CD4-positive, alpha-beta T cell treated with Interleukin-21 for 1 hour (primary cell): ENCODE measurements at places on chromosomes 3 and 15.

- no peak for DNase-seq
Measured at GRCh38 chr3:181578743-181579142, 133.0 kb upstream of the SOX2 start.

- no peak for DNase-seq
Measured at GRCh38 chr3:12451960-12452359, 32.3 kb upstream of the TSEN2 start.

DNA sequence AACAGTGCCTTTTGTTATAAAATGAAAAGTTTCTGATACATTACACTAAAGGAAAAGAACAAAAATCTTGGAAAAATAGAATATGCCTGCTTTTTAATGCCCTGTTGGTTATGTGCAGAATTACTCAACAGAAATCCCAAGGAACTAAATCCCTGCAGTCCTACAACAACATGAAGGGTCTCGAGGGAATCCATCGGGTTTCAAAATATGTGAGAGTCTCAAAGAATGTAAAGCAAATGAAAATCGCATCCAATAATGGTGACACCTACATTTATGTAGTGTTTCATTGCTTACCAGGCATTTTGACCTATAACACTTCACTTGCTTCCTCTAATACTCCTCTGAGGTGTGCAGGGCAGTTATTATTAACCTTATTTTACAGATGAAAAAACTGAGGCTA, 411.3 kb downstream of the FOXP1 start:
- DNase-seq, result no peak

DNA sequence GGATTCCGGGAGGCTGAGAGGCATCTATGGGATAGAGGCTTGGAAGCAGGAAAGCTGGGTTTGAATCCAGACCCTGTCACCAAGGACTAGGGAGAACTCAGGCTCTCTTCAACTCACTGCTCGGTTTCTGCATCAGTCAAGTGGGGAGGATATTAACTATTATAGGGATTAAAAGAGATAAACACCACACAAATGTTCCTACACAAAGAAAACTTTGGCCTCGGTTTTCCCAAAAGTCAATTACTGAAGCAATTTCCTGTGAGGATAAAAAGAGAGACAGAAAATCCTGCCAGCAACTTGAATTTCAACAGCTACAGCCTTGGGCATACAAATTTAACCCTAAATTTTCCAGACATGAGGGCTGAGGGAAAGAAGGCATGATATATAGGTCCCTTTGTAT, 36.0 kb downstream of the ITGB5 start:
- DNase-seq, result no peak

- no peak for DNase-seq
Measured at GRCh38 chr3:113086560-113087461, 96.0 kb downstream of the GTPBP8 start.

DNA sequence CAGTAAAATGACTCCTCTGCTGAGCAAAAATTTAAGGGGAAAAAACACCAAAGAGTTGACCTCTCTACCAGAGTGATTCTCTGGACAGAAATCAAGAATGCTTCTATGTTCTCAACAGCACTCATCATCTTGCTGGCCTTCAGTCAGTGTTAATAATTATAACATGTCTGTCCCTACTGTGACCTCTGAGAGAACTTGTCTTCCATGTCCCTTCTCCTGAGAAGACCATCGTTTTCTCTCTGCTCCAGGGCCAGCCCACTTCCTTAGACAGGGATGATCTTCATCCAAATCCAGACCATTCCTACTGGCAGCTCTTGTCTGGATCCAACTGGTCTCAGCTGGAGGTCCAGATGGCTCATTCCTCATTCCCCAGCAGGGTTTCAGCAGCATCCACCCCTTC, 139.0 kb upstream of the NECTIN3 start:
- DNase-seq, result no peak

DNA sequence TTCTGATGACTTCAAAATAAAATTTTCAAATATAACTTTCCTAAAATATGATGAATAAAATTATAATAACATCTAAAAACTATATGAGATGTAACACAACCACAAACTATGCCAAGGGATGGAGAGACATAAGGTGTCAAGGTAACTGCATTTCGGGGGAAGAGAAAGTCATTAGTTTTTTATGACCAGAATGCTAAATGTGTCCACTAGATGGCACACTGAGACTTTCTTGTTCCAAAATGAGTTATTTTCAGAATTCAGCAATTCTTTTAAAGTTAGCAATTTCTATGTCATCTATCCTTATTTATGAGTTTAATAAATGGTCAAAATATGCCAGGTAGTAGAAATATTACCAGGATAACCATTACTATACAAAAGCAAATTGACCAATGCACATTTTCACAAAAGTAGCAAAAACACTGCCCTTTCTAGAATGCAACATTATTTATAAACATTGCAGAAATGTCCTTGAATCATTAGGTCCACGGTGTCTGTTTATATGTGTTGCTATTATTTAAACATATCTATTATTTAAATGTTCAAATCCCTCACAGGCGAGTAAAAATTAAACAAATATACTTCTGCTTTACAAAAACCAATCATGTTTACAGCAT, 374.2 kb downstream of the PLCL2 start:
- peak; percentile 52 for DNase-seq

DNA sequence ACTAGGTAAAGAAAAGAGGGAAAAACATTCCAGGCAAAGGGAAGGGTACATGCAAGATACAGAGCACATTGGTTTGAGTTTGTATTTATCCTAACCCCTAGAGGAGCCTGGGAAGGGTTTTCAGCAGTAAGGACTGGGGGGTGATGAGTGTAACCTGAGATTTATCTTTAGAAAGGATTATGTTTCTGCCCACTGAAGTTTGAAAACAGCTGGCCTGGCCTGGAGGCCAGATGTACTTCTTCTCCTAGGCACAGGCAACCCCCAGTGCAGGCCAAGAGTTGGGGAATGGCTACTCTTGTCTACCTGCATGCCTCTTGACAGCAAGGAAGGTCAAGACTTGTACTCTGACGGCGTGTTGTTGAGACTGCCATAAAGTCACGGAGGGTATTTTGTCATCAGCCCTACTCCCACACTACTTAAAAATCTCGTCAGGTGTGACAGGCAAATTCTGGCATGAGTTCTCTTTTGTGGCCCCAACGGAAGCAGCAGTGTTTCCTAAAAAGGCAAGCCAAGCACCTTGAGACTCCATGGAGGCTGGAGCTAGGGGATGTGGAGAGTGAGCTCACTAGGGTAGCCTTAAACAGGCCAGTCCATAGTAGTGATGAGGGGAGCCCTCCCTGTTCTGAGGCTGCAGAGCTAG, 241.5 kb upstream of the WNT5A start:
- no peak for DNase-seq

GRCh38 chr3:173064631-173065030, 76.4 kb downstream of the SPATA16 start:
- DNase-seq, result no peak

- no peak for DNase-seq
Measured at GRCh38 chr3:52277972-52278509, 408 bp downstream of the WDR82 start.

- no peak for DNase-seq
Measured at GRCh38 chr3:10950476-10951294, 41.9 kb upstream of the SLC6A1 start.

GRCh38 chr3:111252779-111253178, 181.2 kb downstream of the NECTIN3 start:
- no peak for DNase-seq

GRCh38 chr3:169563775-169564059, 99.8 kb downstream of the MECOM start:
- DNase-seq, result no peak

DNA sequence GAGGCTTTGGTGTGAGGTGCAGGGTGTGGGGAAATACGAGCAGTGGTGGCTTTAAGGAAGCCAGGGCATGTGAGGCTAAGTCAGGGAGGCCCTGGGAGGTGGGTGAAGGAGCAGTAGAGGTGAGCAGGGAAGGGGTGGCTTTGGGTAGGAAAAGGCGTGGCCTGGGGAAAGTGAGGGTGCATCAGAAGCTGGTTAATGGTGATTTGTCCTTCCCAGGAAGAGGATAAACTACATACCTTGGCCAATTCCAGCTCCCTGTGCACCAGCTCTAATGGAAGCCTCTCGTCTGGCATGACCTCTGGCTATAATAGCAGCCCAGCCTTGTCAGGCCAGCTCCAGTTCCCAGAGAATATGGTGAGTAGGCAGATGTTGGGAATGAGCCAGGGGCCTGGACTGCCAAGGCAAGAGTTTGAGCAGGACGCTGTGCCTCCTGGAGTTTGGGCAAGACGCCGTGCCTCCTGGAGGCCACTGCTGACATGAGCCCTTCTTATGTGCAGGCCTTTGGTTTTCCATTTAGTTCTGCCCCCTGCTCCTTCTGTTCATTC, 41.3 kb downstream of the CDAN1 start:
- DNase-seq, result no peak

DNA sequence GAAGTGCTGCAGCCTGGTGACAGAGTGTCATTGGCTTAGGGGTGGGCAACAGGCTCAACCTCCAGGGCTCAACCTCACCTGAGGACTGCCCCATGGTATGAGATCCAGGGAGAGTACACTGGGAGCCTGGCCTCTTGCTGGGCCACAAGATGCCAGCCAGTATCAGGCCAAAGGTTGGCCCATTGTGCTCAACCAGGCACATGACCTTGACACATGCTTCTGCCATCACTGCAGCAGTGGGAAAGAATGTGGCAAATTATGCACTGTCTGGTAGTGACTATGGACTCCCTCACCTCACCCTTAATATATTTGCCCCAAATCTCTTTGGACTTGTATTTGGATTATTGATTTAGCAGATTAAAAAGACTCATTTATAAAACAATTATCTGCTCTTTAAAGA, 233.9 kb upstream of the GOLGA6L4 start:
- DNase-seq, result no peak

DNA sequence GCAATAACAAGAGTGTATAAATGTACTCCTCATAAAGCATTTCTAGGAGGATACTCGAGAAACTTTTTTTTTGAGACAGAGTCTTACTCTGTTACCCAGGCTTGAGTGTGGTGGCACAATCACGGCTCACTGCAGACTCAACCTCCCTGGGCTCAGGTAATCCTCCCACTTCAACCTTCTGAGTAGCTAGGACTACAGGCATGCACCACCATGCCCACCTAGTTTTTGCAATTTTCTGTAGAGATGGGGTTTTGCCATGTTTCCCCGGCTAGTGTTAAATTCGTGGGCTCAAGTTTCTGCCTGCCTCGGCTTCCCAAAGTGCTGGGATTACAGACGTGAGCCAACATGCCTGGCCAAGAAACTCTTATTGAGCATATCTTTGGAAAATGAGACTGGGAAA, 59.1 kb upstream of the PHLDB2 start:
- no peak for DNase-seq

DNA sequence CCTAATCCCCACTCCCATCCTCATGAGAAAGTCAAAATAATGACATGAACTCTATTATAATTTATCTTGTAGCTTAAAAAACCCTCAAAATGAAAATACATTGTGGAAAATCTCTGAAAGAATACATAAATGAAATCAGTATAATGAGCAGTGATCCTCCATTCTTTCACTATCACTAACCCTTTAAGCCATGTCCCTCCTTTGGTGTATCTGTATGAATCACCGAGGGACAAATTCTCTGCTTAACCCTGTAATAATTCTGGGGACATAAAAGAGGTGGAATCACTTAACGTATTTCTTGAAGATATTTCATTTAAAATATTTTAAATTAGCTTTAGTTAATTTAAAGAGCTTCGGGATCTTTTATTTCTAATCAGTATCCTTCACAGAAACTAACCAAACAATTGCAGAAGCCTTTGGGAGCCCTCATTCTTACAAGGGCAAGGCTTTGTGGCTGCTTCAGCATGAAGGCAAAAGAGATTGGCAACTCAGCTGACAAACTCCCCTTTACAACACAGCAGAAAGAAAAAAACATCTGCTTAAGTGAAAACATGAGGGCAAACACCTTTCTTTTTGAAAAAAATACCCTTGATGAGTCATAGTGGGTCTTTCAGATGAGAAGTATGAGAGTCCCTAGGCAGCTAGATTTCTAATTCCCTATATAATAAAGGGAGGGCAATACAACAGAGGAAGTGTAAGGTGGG, 44.0 kb upstream of the ALCAM start:
- DNase-seq, result no peak

DNA sequence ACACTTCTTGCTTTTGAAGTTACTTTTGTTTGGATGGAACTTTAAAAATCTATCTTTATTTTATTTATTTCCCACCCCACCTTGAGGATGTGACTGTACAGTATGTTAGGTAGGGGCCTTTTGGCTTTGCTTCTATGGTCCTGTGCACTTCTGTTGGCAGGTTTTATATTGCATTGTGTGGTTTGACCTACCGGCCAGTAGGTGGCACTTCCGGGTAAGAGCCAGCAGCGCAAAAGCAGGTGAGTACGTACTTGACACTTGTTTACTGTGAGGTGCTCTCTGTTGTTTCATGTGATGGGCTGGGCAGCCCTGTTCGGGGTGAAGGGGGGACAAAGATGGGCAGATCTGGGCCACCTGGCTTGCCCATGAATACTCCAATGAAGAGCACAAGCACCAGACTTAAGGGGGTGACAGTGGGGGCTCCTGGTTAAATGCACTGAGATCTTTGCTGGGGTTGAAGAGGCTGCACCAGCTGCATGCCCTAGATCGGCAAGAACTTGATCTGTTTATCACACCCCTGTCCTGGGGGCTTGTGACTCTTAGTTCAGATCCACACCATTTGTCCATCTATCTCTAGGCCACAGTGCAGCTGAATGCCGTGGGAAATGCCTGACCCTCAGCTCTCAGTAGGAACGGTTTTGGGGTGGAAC, 131.6 kb downstream of the NLGN1 start:
- no peak for DNase-seq

DNA sequence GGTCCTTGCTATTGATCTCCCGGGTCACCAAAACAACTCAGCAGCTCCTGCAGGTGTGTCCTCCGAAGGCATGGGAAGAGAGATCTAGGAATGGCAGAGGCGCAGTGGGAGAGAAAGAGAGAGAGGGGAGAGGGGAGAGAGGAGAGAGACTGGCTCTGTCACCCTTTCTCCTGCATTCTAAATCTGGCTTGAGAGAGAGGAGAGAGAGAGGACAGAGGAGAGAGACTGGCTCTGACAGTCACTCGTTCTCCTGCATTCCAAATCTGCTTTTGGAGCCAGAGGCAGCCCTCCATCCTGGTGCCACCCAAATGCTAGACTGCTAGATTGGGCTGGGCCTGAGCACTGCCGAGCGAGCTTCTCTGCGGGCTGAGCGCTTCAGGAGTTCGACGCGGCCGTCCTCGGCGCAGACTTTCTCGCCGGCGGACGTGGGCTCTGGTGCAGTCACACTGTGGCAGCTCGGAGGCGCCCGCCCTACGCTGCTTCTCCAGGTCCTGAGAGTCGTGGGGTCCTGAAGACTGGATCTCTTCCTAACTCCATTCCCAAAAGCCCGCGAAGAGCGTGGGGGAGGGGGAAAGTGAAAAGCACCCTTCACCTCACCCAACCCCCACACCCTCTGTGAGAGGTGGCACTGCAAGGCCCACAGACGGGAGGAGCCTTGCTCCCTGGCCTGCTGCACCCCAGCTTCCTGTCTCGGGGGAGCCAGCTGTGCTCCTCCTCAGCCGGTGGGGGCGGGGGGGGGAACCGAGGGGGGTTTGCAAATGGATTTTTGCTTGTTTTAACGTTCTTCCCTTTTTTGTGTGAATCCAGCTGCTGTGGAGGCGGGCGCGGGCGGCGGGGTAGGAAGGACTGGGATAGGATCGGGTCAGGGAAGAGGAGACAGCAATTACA, 222.3 kb downstream of the MEIS2 start:
- no peak for DNase-seq
